ENCODE measurements at places on chromosomes 1 and 21. TPM values are rescaled to one million over a fixed set of nuclear protein-coding genes. Genes with fewer than 3 reads are reported as not detected.

The RNASEL gene
- 15.1 TPM for polyA plus RNA-seq

The ITLN2 gene
- polyA plus RNA-seq: not detected

The TFF2 gene
- not detected for polyA plus RNA-seq

DNA sequence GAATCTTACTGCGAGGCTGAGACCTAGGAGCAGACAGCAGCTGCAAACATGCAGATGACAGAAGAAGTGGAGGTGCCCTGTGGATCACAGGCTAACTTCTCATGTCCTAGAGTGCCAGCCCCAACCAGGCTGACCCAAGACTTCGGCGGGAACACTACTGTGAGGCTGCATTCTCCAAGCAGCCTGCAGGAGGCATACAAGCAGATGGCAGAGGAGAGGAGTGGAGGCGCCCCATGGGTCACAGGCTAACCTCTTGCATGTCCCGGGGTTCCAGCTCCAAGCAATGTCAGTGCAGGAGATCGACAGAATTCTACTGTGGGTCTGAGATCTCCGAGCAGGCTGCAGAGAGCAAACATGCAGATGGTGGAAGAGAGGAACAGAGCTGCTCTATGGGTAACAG is 98.1 kb upstream of the ZNF678 start:
- no peak for DNase-seq

GRCh38 chr1:7511381-7511780 is 259.7 kb upstream of the VAMP3 start:
- DNase-seq: no peak

The FABP3 gene
- not detected for polyA plus RNA-seq

DNA sequence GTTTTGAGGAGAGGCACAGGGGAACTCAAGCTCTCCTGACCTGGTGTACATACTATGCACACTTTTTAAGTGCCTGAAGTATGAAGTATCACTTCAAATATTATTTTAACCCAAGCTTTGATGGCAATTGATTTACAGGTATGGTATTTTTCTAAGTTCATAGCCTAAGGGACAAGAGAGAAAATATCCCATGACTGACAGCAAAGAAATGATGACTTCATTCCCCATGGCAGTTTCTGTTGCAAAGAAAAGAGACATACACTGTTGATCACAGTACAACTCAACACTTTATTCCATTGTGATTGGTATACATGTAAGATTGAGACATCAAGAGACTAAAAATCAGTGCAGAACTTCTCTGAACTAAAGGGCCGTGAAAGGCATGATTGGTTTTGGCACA is 41.8 kb upstream of the BCL10 start:
- no peak for DNase-seq
